ENCODE measurements at places on chromosomes 5 and 9.

DNA sequence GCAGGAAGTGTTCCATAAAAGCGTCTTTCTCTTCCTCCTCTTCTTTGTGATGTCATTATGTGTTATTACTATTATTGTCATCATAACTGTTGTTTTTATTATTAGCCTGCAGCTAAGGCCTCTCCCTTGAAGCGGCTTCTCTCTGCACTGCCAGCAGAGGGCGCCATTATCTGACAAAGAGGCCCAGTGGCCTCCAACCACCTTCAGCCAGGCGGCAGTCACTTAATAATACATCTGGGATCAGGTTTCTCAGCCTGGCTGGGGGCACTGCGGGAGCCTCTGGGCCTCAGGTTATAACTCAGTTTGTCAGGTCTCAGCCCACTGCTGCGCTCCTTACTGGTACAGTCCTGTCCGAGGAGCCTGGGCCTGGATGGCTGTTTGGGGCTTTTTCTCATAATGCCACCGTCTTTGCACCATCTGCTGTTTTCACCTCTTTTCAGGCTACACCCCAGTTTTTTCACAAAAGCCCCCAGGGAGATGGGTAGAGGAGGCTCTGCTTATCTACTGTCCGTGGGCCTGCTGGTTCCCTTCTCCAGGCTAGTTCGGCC, 281.9 kb downstream of the NSG2 start:
- DNase-seq = peak; percentile 71

GRCh38 chr5:93791518-93791972, 50.1 kb upstream of the POU5F2 start:
- DNase-seq = no peak

DNA sequence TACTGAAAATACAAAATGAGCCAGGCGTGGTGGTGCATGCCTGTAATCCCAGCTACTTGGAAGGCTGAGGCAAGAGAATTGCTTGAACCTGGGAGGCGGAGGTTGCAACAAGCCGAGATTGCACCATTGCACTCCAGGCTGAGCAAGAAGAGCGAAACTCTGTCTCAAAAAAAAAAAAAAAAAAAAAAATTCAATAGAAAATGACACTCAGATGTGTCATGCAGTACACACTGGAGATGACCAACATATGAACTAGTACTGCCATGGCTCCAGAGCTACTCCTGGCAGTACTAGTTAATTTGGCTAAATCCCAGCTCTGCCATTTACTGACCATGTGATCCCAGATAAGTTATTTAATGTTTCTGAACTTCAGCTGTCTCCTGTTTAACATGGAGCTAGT, 7.3 kb downstream of the ATOX1 start:
- DNase-seq = no peak

- DNase-seq = no peak
Measured at GRCh38 chr5:143554187-143554717, 150.8 kb upstream of the NR3C1 start.

- DNase-seq = no peak
Measured at GRCh38 chr5:139105621-139106071, 92.5 kb downstream of the SIL1 start.

- DNase-seq = no peak
Measured at GRCh38 chr9:109442716-109443115, 55.4 kb downstream of the PTPN3 start.

- no peak for DNase-seq
Measured at GRCh38 chr5:112552216-112552615, 133.1 kb upstream of the EPB41L4A start.

DNA sequence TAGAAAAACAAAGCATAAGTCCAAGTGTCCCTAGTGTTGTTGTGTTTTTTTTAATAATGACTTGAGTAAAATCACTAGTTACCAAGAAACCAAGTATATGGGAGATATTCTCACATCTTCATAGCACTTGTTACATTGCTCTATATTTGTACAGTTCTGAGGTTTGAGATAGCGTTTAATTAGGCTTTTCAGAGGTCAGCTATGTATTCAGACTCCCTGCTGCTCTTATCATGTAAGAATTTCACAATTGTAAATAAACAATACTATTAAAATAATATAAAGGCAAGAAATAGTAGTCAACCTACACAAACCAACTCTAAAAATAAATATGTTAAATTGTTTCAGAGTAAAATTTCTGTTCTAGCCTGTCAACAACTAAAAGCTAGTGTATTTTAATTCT, 761.9 kb upstream of the FAM174A start:
- no peak for DNase-seq

- DNase-seq = no peak
Measured at GRCh38 chr5:14184082-14184481, 40.9 kb downstream of the TRIO start.

Measured in activated CD4-positive, alpha-beta T cell treated with anti-CD3 and anti-CD28 coated beads, Interleukin-10, Interleukin-2, amounts not matched to agents 100 ng/mL and 50 ng/mL, durations not matched to agents 16 hours and 8 hours (primary cell).